Muscle of leg (tissue), 16 donors: ENCODE measurements at places on chromosomes 11 and 22. TPM values are rescaled to one million over a fixed set of nuclear protein-coding genes. Genes with fewer than 3 reads are reported as not detected.

The CABP7 gene
- 0.09 TPM for total RNA-seq

The APOA5 gene
- not detected for total RNA-seq

DNA sequence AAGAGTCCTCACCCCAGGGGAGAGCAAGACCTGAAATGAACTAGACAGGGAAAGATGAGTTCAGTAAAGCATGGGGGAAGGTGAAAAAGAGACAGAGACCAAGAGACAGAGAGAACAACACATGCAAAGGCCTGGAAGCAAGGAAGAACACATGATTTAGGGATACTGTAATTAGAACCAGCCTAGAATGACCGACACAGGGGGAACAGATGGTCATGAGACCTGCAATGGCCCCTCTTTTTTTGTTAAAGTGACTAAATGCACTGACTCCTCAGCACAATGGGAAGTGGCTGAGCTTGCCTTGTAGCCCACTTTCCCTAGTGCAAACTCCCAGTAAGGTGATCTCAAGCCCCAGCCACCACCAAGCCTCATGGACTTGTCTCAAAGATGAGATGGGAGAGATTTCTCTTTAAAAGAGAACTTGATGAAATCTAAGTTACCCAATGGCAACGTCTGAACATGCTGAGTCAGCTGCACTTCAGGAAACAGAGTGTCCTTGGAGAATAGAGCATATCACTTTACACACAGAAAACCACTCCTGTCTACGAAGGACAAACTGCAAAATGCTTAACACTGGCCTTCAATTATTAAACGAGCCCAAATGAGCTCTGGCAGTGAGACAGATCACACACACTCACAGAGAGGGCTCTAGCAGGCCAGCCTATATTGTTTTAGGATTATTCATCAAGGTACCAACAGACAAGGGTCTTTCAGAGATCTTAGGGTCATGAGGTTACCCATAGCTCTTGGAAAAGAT lies 91.0 kb downstream of the SERGEF start:
- DNase-seq: no peak

DNA sequence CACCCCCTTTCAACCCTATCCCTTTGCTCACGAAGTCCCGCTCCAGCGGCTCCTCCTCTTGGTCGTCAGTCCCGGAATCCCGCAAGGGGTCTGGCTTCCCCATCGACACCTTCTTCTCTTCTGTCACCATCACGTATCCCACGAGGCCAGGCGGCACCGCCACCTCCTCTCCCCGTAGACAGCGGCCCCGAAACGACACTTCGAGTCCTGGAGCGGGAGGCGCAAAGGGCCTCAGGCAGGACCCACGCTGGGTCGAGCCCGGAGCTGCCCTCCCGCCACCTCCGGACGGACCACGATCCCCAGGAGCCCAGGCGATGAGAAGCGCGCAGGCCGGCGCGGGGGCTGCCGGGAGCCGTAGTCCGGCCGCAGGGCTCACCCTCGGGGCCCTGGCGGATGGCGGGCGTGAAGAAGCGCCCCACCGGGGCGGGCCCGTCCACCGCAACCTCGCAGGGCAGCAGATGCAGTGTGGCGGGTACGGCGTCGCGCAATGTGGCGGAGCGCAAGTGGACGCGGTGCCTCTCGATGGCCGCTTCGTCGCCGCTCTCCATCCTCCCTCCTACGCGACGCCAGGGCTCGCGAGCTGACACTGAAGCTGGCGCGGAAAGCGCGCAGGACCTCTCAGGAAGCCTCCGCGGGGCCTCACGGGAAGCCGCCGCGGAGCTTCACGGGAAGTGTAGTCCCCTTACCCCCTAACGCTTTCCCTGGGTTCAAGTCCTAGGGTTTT lies at the start of gene RNASEH2C:
Gene RNASEH2C (minus strand): TSS at position 588 of the 724 bp plus-strand sequence. CDS start 40 bp downstream, at position 548.
- peak; percentile 96 for DNase-seq

- no peak for DNase-seq
Observed at GRCh38 chr22:40748388-40749355, 69.4 kb downstream of the MCHR1 start.

GRCh38 chr11:117171404-117172061 lies 7.0 kb upstream of the SIDT2 start:
- peak; percentile 25 for DNase-seq

- no peak for DNase-seq
Observed at GRCh38 chr11:73171436-73172161, 29.5 kb upstream of the FCHSD2 start.

The DKK3 gene
- total RNA-seq: 61.1 TPM

The PCSK7 gene
- total RNA-seq: 19.2 TPM

- peak; percentile 8 for DNase-seq
Observed at GRCh38 chr11:85680897-85681296, 5.1 kb downstream of the CCDC89 start.

DNA sequence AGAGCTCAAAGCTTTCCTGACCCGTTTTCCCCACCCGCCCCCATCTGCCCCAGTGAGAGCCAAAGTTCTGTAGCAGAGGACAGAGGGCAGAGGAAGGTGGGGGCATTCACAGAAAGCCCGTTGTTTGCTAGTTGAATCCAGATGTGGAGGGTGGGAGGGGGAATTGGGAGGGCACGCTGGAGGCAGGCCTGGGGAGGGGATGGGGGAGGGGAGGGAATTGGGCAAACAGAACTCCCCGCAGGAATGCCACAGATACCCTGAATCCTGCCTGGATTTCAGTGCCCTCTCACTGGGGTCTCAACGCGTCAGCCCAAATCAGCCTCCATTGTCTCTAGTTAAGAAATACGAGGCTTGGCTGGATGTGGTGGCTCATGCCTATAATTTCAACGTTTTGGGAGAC lies 12.9 kb upstream of the OAF start:
- DNase-seq: no peak

DNA sequence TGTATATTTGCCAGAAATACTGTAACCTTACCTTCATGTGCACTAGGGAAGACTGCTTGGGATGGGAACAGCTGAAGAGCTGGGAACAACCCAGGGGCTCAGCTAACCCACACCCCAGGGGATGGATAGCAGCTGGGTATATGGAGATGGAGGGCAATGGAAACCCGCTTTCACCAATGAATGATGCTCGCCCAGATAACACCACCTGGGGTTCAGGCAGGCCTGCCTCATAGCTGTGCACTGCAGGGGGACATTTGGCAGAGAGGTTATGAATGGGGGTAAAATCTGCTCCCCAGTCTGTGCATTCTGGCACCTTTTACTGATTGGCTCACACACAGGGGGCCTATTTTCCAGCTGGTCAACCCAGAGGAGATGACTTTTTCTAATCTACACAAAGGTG lies 170.7 kb downstream of the CHST1 start:
- DNase-seq: no peak

GRCh38 chr11:101686514-101686913 lies 102.7 kb upstream of the TRPC6 start:
- DNase-seq: peak; percentile 9

DNA sequence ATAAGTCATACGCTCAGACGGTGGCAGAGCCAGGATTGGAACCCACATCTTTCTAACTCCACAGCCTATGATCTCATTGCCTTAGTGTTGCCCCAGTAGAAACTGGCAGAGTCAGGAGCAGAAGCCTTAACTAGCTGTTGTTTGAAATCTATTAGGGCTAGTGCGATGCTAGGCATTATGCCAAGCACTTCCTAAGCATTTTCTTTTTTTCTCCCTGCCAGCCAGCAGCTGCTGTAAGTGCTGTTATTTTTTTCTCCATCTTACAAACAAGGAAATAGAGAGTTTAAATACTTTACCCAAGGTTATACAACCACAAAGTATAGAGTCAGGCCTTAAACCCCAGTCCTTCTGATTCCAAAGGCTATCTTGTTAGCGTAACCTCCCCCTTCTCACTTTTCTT lies 161.0 kb upstream of the SORL1-AS1 start:
- no peak for DNase-seq

The TTC12 gene
- 6.6 TPM for total RNA-seq
